ENCODE measurements at places on chromosomes 7 and 10. TPM values are rescaled to one million over a fixed set of nuclear protein-coding genes. Genes with fewer than 3 reads are reported as not detected.

HMX3 gene
- not detected for polyA plus RNA-seq

GPR15LG gene
- polyA plus RNA-seq, result 0.11 TPM

- H3K4me1 ChIP-seq, result no peaks in the 10 kb centered on the region
- H3K27me3 ChIP-seq, result peaks cover 3% of the 10 kb centered on the region
- no peak overlapping the region for H3K4me3 ChIP-seq
Measured at GRCh38 chr10:1559311-1559710, 178.0 kb downstream of the ADARB2 start.

- no peak overlapping the region for H3K4me3 ChIP-seq
- no peaks in the 10 kb centered on the region for H3K27me3 ChIP-seq
- H3K4me1 ChIP-seq, result no peaks in the 10 kb centered on the region
- DNase-seq, result no peak
Measured at GRCh38 chr10:48485711-48486110, 119.2 kb downstream of the ARHGAP22 start.

DNA sequence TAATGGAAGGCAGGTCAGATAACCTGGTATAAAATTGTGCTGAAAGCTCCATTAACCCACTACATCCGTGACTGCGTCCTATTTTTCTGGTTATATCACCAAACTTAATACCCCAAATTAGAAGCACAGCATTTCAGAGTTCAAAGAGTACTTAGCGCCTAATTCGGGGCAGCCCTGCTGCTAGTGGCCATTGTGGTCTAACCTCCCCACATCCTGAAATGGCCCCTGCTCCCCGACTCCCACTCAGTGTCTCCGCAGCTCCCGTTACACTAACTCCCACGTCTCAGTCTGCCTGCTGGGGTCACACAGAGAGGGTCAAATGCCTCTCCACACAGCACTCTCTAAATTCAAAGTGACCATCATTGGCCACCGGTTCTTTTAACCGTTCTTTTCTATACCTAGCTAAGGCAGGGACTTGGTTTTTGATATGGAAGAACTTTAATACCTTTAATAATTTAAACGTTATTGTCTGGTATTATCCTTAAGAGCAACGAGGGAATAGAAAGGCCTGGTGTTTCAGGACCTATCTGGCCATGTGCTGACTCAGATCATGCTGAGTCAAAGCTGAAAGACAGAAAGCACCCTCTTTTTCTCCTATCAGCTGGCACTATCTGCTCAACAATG is 117.1 kb downstream of the KMT2E start:
- H3K27ac ChIP-seq, result no peak overlapping the region
- H3K36me3 ChIP-seq, result no peaks in the 10 kb centered on the region
- H3K4me3 ChIP-seq, result no peak overlapping the region

DNA sequence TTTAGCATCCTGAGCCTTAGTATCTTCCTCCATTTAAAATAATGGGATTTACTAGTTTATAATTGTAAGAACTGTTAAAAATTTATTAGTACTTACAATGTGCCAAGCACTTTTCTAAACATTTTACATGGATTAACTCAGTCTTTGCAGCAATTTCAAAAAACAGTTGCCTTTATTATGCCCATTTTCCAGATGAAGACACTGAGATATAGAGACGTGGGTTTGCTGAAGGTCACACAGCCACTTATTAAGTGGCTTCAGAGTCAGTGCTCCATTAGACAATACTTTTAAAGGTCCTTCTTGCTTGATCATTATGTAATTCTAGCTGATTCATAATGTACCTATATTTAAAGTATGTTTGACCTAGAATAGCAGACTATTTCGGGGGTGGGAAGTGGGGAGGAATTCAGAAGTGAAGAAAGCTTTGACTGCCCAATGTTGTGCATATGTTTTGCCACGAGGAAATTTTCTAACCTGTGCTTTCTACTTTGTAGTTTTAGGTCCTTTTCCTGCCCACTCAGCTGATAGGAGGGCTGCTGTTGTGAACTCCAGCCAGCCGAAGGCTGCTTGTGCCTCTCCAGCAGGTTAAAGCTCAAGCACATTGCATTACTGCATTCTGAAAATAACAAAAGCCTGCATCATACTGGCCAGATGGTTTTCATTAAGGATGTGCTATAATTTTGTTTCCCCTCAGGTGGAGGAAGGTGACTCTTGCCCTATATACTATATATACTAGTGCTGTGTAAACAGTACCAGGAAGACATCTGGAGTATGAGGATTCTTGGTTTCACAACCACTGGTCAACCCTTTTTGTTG is 4.3 kb downstream of the PLEKHA8 start:
- no peak overlapping the region for H3K27ac ChIP-seq
- H3K27me3 ChIP-seq, result no peaks in the 10 kb centered on the region
- peaks cover 15% of the 10 kb centered on the region for H3K4me1 ChIP-seq
- no peak overlapping the region for H3K4me3 ChIP-seq

DNA sequence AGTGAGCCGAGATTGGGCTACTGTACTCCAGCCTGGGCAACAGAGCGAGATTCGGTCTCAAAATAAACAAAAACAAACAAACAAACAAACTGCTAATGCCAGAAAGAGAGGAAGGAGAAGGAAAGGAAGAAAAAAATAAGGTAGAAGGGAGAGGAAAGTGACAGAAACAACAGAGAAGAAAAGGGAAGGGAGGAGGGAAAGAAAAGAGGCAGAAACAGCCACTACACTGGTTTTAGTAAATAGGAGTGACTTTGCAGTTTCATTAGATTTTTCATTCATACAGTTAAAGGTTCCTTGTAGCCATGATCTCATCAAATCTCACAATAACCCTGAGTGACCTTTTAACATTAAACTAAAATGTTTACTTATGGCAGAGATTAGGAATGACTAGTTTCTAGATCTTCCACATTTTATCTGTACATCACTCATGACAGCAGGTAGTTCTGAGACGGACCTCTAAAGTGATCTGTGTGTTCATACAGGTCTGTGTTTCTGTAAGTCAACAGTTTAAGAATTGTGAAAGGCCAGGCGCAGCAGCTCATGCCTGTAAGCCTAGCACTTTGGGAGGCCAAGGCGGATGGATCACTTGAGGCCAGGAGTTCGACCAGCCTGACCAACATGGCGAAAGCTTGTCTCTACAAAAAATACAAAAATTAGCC is 191.3 kb upstream of the KLF14 start:
- H3K27ac ChIP-seq, result no peak overlapping the region
- H3K36me3 ChIP-seq, result no peaks in the 10 kb centered on the region
- H3K4me3 ChIP-seq, result no peak overlapping the region
- DNase-seq, result no peak
- no peaks in the 10 kb centered on the region for H3K27me3 ChIP-seq
- H3K4me1 ChIP-seq, result peaks cover 17% of the 10 kb centered on the region

- H3K27ac ChIP-seq, result peak overlapping the region; percentile 93
- H3K27me3 ChIP-seq, result no peaks in the 10 kb centered on the region
- H3K4me3 ChIP-seq, result peak overlapping the region; percentile 49
- H3K36me3 ChIP-seq, result peaks cover 12% of the 10 kb centered on the region
Measured at GRCh38 chr7:150567871-150568301, 696 bp downstream of the GIMAP4 start.
